ENCODE measurements at places on chromosomes 6 and 20.

DNA sequence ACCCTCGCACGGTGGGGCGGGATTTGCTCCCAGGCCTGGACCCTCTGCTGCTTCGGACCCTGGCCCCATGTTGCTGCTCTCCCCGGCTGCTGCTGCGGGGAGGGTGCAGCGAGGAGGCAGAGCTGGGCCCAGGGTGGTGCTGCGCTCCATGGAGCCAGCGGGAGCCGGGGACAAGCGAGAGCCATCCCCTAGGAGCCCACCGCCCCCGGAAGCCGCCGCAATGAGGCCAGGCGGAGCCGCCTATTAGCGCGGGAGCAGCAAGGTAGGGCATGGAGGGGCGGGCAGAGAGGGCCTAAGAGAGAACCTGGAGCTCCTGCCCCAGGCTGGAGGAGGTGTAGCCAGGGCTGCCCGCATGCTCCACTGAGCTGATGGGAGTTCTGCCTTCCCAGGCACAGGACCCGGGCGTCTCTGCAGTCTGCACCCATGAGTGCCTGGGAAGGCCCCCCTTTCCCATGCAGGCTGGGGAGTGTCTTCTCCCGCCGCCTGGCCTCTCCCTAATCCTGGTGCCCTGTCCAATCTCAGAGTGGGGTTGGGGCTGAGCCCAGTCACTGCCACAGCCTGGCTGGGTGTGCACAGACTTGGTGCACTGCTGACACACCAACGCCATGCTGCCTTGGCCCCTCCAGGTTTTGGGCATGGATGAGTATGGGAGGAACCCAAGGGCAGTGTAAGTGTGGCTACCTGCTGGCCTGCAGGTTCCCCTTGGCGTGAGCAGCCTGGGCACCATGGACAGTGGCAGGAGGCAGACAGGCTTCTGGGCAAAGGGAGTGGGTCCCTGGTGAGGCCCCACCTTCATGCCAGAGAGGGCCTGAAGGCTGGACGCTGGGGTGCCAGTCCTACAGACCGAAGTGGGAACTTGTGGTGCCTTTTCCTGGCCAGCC lies 360.6 kb upstream of the MAP3K7 start:
- DNase-seq: no peak

DNA sequence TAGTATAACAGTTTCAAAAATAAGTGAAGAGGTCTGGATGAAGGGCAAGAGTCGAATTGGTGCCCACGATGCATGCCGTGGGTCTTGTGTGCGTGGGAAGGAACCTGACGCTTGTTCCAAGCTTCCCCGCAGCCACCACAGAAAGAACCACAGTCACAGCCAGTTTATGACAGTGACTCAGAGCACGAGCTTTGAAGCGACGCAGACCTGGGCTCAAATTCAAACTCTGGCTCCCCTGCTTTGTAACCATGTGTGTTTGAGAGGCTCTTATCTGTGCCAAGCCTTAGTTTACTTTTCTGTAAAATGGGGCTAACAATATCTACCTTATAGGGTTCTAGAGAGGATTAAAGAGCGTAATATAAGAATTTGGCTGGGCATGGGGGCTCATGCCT lies 65.5 kb downstream of the SYNJ2 start:
- DNase-seq: no peak

DNA sequence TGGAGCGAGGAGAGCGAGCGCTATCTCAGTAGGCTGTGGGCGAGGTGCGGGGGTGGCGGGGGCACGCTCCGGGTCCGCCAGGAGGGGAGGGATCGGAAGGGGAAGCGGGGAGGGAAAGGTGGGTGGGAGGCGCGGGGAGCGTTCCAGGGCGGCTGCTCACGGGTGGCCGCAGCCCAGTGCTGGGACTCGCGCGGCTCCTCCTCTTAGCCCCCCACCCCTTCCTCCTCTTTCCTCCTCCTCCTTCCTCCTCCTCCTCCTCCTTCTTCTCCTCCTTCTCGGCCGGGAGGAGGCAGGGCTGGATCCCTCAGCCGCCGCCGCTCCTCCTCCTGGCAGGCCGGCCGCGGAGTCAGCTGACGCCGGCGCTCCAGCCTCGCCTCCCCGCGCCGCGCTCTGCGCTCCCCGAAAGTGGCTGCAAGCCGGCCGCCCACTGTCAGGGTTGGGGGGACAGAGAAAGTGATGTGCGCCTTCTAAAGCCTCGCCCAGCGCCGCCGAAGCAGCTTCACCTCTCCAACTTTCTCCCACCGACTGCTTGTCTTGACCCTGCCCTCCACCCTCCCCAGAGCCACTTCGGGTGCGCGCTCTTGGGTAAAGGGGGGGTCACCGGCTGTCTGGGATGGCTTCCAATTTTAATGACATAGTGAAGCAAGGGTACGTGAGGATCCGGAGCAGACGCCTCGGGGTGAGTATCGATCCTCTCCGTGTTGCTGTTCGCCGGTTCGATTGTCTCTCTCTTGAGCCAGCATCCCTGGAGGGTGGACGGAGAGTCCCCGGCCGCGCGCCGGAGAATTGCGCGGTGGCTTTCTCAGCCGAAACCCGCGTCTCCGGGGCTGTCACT lies at the start of gene DOK5:
Gene DOK5, plus strand, starts transcription at position 260 of the 835 bp plus-strand sequence. Its CDS starts 354 bp downstream, at position 614.
- peak; percentile 4 for DNase-seq

DNA sequence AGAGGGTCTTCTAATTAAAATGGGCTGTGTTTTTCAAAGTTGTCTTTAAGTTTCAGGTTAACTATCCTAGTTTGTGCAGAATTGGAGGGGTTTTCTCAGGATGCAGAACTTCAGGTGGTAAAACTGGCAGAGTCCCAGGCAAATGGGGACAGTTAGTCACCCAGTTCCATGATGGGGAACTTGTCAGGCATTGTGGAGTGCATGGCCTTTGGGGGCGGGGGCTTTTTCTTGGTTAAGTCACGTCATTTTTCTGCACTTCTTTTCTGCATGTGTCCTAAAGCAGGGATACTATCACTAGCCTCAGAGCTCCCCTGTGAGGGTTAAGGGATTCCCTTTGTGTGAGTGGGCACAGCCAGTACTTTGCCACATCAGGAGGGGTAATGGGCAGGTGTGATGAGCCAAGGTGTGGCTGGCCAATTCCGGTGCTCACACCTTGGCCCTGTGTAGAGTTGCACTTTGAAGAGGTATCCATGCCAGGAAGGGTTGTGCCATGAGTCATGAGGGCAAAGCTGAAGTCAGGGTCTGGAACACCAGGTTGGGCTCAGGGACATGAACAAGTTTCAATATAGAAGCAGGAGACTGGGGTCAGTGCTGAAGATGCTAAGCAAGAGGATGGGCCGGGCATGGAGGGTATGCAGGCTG lies 126.0 kb upstream of the RREB1 start:
- no peak for DNase-seq

GRCh38 chr20:50852085-50852484 lies 57.2 kb downstream of the BCAS4 start:
- no peak for DNase-seq

DNA sequence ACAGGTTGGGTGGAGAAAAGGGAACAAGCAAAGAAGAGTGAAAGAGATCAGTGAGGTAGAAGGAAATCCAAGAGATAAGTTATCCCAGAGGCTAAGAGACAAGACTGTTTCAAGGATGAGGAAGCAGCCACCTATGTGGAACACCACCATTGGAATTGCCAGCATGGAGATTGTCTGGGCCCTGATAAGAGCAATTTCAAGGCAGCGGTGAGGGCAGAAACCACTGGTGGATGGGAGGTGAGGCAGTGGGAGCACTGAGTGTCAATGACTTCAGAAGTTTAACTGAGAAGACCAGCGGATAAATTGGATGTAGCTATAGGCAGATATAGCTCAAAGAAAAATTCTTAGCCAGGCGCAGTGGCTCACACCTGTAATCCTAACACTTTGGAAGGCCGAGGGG lies 56.7 kb downstream of the SNX5 start:
- no peak for DNase-seq

GRCh38 chr6:109458774-109459531 lies 3.4 kb upstream of the MICAL1 start:
- peak; percentile 64 for DNase-seq

- DNase-seq: no peak
Observed at GRCh38 chr20:31685853-31686643, 36.6 kb downstream of the BCL2L1 start.

- no peak for DNase-seq
Observed at GRCh38 chr6:128738112-128738511, 144.8 kb upstream of the LAMA2 start.

DNA sequence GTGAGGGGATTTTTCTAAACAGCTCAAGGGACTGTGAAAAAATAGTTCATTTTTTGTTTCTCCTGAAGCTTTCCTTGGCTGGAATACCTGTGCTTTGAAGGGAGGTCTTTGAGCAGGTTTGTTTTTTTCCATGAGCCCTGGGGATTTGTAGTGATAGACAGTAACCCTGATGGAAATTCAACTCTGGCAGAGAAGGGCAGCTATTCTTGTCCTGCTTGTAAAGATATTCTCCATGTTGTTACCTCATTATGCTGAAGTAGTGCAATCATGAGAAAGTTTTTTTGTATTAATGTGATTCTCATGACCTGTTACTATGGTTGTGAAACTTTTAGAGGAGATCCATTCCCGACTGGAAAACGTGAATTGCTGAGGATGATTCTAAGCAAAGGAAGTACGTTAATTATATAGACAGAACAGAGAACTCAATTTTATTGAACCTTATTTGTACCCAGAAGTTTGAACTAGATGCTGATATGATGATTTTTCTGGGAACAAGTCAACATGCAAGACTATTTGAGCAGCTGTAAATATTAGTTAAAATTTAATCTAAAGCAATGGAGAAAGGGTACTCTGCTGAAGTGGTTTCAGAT lies 12.5 kb downstream of the UTRN start:
- no peak for DNase-seq

- peak; percentile 50 for DNase-seq
Observed at GRCh38 chr6:156816505-156816904, 39.3 kb downstream of the ARID1B start.

DNA sequence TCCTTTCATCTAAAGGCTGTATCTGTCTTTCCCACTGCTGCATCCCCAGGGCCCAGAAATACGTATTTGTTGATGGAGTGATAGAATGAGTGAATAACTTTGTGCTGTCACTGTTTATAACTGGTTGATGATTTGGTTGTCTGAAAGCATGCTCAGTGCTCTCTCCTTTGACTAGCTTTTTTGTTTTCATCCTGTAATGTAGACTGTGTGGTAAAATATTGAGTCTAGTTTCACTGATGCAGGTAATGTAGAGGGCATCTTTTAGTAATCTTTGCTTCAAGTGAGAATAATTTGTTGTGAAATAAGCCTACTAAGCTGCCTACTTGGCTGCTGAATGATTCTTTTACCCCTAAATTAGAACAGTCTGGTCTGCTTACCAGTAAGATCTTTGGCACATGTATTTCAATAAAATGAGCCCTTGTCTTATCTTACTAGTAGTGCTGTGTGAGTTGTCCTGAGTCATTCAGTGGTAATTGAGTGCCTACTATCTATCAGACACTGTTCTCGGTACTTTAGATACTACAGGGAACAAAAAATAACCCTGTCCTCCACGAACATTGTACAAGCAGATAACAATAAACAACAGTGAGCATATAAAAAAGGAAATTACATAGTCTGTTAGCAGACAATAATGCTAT lies 39.9 kb downstream of the MAPK14 start:
- DNase-seq: peak; percentile 93

DNA sequence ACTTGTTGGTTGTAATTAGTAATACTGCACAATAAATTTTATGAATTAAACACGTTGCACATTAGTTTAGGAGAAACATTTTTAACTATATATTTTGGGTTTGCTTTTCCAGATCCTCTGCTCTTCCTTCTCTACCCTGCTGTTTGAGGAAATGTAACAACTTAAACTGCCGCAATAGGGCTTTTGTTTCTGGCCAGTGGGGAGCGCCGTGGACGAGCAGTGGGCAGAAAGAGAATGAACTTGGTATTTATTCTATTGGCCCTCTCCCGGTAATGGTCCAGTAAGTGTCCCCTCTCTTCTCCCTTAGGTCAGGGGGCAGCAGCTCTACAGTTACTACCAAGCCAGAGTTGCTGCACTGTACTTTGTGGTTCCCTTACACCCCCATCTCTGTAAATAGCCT lies 35.2 kb upstream of the EPHA7 start:
- DNase-seq: no peak

- no peak for DNase-seq
Observed at GRCh38 chr6:112980676-112981075, 633.5 kb downstream of the RFPL4B start.

- DNase-seq: peak; percentile 35
Observed at GRCh38 chr6:30136570-30137286, 788 bp downstream of the TRIM40 start.
